ENCODE measurements at places on chromosomes 12 and 14. TPM values are rescaled to one million over a fixed set of nuclear protein-coding genes. Genes with fewer than 3 reads are reported as not detected.

- no peak for DNase-seq
Measured at GRCh38 chr12:9619411-9620179, 11.9 kb upstream of the KLRB1 start.

GRCh38 chr14:35401422-35402265 is 2.9 kb downstream of the NFKBIA start:
- DNase-seq: no peak

DNA sequence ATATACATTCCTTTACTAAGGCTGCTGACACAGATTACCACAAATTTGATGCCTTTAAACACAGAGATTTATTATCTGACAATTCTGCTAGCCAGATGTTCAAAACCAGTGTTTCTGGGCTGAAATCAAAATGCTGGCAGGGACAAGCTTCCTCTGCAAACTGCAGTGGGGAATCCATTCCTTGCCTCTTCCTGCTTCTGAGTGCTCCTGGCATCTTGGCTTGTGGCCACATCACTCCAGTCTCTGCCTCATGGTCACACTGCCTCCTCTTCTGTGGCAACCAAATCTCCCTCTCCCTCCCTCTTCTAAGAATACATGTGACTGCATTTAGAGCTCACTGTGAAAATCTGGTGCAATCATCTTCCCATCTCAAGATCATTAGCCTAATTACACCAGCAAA is 235.7 kb downstream of the TTC8 start:
- DNase-seq: no peak

DNA sequence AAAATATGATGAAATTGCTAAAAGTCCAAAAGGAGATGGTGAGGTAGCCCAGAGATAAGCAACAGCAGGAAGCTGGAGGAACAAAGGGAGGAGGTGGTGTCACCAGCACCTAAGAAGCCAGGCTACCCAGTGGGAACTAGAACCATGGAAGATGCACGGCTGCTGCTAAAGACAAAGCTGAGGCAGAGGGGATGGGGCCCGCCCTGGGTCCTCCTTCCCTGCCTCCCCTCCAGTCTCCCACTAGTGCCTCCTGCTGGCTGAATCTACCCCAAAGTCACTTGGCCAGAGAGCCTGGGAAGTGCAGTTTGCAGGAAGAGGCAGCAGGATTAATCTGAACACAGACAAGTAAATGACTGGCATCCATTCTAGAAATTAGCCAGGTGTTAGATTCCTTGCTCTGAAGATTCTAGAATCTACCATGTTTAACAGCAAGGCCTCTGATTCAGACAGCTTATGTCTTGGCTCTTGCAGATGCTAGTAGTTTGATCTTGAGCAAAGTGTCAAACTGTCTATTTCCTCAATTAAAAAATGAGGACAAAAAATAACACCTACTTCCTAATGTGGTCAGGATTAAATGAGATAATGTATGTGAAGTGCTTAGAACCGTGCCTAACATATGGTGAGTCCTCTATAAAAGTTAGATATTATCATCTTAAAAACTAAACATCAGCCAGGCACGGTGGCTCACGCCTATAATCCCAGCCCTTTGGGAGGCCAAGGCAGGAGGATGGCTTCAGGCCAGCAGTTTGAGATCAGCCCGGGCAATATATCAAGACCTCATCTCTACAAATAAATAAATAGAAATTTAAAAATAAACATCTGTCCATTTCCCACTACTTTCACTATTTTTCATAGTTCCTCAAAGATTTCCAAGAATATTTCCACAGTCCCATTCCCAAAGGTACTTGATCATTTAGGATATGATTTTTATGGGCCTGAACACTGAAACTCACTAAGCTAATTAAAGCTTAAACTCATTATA is 5.8 kb upstream of the LRP10 start:
- DNase-seq: no peak

DNA sequence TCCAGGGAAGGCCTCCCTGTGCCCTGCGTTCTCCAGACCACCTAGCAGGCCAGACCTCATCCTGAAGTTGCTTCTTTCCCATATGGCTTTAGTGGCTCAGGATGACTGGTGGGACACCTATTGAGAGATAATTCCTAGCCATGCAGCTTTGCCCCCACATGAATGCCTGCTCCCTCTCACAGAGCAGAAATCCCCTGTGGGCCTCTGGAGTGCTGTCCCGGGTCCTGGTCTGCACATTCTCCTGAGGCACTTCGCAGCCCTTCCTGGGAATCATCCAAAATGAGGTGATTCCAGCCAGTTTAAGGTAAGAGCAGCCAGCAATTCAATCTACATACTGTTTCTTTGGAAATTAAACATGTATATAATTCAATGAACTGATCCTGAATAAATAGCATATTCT is 135.9 kb downstream of the GPR65 start:
- DNase-seq: no peak

GPR68 gene
- not detected for total RNA-seq
